GM18507 (cell line): ENCODE measurements at places on chromosomes 6 and 20.

GRCh38 chr20:3935295-3935955 is 46.2 kb downstream of the PANK2 start:
- DNase-seq, result no peak

DNA sequence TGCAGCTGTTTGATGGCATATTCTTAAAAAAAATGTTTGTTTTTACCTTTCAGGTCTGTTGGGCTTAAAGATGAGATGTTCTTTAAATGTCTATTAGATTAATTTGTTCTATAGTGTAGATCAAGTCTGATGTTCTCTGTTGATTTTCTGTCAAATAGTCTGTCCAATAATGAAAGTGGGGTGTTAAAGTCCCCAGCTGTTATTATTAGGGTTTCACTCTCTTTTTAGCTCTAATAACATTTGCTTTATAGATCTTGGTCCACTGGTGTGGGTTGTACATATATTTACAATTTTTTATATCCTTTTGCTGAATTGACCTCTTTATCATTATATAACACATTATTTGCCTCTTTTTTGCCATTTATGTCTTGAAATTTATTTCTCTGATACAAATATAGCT is 11.0 kb upstream of the ZNF337 start:
- no peak for DNase-seq

DNA sequence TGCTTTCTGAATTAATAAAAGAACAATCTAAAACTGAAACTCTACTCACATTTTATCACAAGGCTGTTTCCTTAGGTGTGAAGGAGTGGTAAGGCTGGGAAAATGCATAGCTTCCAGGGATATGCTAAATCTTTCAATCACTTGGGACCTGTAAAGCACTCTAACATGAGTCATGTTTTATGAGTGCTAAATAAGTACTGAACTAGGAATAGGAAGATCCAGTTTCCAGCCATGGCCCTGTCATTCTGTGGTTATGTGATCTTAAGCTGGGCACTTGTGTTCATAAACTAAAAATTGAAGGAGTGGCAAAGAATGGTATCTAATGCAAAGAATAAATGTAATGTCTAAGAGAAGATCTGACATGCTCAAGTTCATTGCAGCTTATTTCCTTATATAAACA is 6.1 kb upstream of the TMEM200A start:
- DNase-seq, result no peak

GRCh38 chr20:46056970-46057855 is 28.2 kb downstream of the SLC12A5 start:
- no peak for DNase-seq

DNA sequence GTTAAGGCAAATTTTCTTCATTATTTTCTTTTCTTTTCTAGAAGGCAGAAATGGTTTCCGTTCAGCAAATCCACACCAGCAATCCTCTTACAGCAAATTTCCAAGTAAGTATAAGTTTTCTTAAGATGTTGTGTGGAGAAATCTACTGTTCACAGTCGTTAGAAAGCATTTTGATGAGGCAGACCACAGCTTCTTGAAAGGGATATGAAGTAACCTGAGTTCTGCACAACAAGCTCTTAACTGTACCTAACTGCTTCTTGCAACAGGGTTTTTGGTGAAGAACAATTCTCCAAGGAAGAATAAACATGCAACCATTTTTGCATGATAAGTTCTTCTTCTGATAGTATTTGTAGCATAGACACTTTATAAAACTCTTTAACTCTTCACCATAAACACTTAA is 45.3 kb upstream of the STXBP5 start:
- DNase-seq, result no peak

DNA sequence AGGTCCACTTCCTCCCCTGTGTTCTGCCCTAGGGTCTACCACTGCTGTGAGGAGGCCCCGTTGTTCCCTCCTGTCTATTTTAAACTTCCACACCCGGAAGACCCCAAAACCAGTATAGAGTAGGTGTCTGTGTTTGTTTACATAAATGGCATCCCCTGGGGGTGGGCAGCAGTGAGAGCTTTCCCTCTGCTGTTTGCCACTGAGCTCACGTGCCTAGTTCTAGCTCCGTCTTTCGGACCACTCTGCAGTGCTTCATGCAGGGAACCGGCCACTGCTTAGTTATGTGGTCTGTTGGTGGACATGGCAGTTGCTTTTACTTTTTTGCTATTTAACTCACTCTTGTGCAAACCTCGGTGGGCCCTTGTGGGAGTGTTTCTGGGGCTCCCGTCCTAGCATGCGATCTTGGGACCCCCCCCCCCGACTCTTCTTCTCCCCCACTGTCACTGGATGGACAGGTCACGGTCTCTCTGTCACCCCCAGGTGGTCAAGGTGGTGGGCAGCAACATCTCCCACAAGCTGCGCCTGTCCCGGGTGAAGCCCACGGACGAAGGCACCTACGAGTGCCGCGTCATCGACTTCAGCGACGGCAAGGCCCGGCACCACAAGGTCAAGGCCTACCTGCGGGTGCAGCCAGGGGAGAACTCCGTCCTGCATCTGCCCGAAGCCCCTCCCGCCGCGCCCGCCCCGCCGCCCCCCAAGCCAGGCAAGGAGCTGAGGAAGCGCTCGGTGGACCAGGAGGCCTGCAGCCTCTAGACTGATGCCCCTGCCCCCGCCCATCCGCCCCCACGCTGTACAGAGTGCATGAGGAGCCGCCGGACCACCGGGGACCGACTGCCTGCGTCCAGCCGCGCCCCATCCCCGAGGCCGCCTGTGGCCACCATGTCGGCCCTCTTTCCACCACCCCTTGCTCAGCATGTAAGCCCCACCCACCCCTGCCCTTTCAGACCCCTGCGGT is 40.9 kb downstream of the VSTM2L start:
- DNase-seq, result no peak
